ENCODE measurements at places on chromosomes 2 and 18.

DNA sequence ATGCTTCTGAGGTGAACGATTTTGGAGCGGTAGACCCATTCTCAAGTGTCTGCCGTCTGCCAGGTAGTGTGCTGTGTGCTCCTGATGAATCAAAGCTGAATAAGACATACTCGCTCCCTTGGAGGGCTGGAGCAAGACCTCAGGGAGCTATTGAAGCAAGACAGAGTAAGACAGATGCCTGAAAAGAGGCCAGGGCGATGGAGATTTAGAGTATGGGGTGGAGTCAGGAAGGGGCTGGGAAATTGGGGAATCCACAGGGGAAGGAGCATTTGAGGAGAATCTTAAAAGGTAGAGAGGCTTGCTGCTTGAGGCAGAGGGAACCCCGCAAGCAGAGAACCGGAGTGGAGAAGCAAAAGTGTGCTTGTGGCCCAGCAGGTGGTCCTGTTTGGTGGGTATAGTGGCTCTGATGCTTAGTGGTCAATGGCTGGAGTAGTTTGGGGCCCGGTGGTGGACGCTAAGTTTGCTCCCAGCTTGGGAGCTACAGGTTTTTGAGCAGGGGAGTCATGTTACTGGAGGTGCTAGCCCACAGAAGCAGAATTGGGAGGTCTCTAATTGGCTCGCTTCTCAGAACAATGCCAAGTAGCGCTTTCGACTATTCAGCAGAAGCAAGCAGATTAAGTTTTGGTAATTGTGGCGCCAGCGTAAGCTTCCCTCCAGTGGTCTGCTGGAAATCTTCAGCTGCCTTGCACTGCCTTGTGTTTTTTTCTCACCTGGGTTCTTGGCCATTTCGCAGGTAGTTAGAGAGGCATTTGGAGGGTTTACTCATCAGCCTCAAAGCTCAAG, 2.0 kb downstream of the CNNM4 start:
- DNase-seq = peak; percentile 48

GRCh38 chr18:78001811-78002210, 752.2 kb downstream of the GALR1 start:
- DNase-seq = no peak

- DNase-seq = no peak
Measured at GRCh38 chr2:19478409-19478808, 120.0 kb upstream of the OSR1 start.

GRCh38 chr2:165953306-165953654, 296 bp downstream of the TTC21B start:
- no peak for DNase-seq

GRCh38 chr2:85265304-85265703, 62.5 kb downstream of the TGOLN2 start:
- no peak for DNase-seq

DNA sequence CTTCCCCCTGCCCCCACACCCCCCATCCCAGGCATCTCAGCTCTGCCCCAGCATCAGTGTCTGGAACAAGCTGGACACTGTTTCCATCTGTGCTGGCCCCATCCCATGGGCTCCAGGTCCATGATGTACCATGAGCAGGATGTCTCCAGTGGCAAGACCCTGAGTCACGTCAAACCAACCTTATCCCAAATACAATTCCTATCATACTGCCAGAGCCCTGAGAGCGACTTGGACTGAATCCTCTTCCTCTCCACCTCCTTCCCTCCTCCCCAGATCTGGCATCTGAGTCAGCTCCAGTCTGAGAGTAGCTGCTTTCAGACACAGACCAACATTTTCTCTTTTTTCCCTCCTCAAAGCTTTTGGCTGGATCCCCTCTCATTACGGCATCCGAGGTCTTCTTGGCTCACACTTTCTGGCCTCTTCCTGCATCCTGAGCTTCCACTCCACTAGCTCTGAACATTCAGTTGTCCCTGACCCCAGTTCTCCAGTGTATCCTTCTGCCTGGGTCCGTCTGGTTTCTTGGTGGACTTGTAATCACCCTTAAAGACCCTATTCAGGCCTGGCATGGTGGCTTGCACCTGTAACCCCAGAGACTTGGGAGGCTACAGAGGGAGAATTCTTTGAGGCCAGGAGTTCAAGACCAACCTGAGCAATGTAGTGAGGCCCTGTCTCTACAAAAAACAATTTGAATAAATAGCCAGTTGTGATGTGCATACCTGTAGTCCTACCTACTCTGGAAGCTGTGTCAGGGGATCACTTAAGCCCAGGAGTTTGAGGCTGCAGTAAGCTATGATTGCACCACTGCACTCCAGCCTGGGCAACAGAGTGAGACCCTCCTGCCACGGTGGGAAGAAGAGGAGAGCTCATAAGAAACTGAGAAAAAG, 68.3 kb downstream of the ACKR3 start:
- no peak for DNase-seq

GRCh38 chr2:236934656-236935055, 151.0 kb upstream of the COPS8 start:
- no peak for DNase-seq

DNA sequence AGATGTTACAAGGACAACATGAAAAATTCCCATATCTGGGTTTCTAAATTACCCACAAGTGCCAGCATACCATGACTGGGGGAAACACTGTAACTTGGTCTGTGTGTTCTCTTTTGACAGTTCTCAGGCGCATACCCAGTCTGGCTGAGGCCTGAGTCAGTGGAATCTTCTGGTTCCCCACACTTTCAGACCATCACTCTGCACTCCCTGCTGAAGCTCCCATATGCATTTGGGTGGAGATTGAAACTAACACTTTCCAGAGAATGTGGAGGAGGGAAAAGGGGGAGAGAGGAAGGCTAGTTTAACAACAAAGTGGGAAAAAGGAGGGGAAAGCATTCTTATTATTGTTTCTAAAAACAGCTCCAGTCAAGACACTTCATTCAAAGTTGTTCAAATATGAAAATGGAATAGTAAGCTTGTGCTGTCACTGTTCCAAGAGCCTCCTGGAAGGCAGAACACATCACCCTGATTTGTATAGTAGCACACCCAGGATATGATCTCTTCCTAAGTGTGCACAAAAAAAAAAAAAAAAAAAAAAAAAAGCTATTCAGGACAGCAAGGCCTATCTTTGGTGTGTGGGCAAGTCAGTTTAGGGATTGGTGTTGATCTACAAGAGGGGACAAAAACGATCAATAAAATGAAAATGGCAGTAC, 48.1 kb upstream of the CTIF start:
- no peak for DNase-seq

DNA sequence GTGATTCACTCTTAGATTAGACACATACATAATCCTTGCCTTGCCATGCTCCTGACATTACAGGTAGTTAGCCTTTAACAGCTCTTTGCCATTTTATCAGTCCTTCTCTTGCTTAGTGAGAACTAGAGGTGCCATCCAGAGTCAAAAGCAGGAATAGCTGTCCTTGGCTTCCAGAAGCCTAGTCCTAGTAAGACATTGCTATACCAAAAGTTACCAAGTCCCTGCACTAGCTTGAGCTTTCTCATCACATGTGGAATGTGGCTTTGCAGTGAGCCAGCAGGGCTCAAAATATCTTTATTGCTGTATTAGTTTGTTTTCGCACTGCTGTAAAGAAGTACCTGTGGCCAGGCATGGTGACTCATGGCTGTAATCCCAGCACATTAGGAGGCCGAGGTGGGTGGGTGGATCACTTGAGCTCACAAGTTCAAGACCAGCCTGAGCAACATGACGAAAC, 104.7 kb upstream of the NOSTRIN start:
- DNase-seq = no peak

DNA sequence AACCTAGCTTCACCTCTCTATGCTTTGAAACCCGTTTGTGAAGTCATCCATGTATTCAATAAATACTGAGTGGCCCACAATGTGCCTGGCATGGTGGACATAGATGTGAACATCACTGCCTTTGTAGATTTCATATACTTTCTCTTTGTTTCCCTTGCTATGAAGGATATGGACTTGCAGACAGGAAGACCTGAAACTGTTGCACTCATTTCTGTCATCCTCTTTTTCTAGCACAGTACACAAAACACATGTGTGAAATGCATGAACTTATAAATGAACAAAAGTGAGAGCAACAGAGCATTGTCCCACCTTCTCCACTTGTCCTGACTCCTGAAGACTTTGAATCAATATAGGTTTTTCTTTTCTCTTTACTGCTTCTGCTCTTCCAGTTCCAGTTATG, 249.4 kb upstream of the LINC00305 start:
- no peak for DNase-seq

DNA sequence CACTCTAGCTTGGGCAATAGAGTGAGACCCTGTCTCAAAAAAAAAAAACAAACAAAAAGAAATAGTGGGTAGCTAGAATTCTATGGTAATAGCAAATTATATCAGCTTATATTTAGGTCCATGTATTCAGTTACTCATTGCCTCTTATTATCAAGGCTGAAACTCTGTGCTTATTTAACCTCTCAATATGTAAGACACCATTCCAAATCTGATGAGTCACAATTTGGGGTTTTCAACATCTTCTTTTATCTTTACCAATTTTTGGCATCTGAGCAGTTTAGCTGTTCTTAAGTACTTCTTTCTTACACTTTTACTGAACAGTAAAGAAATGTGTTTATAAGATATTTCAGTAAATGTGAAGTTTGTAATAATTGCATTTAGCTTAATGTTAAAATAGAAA, 69.3 kb downstream of the TTC27 start:
- no peak for DNase-seq
